NCI-H524 treated with DMSO at 0.1 percent for 48 hours (cell line): ENCODE measurements at places on chromosomes 5 and 9.
A peak's percentile ranks its signal among the peaks of the same experiment; 100 is the strongest.

- DNase-seq: no peak
Measured at GRCh38 chr9:106916466-106917235, 53.7 kb downstream of the ZNF462 start.

- no peak for DNase-seq
Measured at GRCh38 chr9:94934816-94935328, 208.4 kb downstream of the AOPEP start.

GRCh38 chr5:139747583-139748504 is 47.8 kb upstream of the PSD2 start:
- peak; percentile 80 for DNase-seq

DNA sequence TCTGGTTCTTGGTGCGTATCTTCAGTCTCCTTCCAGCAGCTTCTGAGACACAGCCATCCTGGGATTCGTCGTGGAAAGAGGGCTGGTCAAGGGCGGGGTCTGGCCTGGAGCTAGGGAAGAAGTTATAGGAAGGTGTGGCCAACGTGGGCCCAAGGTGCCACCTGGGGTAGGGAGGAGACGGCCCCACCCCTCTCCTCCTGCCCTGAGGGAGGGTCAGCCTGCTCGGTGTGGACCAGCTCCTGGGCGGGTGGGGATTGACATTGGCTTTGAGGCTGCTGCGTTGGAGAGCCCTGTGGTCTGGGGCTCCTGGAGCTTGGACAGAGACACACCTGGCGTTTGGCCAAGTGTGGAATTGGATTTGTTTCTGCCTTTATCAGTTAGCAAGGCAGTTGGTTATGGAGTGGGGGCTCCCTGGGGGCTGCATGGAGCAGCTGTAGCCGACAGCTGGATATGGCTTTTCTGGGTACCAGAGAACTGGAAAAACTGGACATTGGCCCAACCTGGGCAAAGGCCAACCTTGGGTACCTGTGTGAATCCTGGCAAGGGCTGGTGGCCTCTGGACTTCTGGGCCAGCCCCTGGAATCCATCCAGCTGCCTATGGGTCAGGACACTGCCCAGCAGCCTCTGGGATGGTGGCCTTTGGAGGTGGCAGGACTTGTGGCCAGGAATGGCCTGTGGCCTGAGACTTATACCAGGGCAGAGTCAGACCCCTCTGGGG is 75.7 kb upstream of the PPP1R26 start:
- DNase-seq: no peak

- DNase-seq: no peak
Measured at GRCh38 chr5:65172486-65173129, 309.1 kb downstream of the ADAMTS6 start.

GRCh38 chr5:38414348-38414747 is 142.1 kb downstream of the LIFR start:
- no peak for DNase-seq
